ENCODE measurements at places on chromosomes 13 and 19.

DNA sequence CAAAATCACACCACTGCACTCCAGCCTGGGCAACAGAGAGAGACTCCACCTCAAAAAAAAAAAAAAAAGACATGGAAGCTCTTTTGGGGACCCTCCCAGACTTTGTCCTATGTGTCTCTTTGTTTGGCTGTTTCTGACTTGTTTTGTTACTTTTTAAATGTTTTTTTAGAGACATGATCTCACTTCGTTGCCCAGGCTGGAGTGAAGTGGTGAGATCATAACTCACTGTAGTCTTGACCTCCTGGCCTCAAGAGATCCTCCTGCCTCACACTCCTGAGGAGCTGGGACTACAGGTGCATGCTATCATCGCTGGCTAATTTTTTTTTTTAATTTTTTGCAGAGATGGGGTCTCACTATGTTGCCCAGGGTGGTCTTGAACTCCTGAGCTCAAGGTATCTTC is 16.4 kb upstream of the DPP9 start:
- no peak for DNase-seq

- DNase-seq, result no peak
Observed at GRCh38 chr13:112251930-112252585, 124.1 kb upstream of the SPACA7 start.

DNA sequence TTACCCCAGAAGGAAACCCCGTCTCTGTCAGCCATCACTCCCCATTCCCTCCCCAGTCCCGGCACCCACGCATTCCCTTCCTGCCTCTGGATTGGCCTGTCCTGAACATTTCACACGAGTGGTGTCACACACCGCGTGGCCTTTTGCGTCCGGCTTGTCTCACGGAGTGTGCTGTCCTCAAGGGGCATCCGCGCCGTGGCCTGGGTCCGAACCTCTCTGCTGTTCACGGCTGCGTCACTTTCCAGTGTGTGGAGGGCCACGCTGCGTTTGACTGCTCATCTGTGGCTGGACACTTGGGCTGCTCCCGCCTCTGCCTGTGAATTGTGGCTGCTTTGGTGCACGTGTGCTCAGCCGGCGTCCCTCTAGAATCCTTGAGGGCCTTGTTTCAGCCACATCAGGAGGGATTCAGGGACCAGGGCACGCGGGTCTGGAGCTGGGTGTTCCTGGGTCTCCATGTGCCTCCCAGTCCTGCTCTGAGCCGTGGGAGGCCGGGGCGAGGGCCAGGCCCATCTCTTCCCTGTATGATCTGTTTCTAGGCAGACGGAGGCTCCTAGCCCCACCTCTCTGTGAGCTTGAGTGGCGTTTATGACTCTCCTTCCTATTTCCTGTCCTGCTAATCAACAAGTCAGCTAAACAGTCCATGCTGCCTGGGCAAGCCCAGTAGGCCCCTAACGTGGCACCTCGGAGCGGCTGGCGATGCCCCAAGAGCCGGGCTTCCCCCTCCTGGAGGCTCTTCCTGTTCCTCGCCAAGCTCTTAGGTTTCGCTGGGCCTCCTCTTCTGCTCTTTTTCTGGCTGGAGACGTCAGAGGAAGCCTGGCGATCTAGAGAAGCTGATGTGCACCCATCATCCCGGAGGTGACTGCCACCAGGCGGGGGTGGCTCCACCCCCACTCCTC is 8.1 kb downstream of the STK11 start:
- peak; percentile 86 for DNase-seq

DNA sequence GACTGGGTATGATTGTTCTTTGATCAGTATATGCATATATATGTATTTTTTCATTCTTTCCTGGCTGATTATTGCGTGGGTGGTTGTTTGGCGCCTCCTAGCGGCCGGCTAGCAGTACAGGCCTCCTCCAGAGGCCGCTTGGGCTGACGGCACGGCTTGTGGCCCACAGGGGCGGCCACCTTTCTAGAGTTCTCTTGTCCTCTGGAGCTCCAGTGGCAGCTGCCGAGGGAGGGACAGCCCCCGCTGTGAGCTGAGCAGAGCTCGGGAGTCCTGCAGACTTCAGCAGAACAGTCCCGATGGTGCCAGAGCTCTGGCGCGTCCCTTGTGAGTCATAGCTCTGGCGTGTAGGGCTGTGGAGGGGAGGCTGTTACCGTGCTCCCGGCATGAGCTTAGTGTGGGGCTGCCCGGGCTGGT is 22.5 kb upstream of the ZNF429 start:
- DNase-seq, result no peak

GRCh38 chr19:54480051-54480450 is 7.0 kb upstream of the CDC42EP5 start:
- no peak for DNase-seq

DNA sequence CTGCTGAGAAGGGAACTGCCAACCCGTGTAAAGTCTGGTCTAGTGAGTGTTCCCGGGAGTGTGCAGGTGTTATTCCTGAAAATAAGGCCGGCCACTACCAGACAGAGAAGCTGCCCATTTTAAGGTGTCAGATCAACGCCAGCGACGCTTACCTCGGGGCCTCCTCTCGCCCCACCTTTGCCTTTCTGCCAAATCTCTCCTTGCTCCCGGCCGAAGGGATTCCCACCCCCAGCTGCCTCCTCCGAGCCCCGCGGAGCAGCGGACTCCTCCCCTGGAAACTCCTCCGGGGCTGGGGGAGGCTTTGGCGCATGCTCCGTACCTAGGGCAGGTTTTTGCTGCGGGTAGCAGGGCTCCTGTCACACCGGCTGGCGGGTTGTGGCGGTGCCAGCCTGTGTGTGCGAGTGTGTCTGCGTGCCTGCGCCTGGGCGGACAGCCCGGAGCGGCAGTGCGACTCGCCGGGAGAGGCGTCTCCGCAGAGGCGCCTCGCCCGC is at the start of gene HS6ST3:
Gene HS6ST3, plus strand, starts transcription at position 359 of the 491 bp plus-strand sequence.
- no peak for DNase-seq

- DNase-seq, result no peak
Observed at GRCh38 chr19:1457031-1457739, 7.3 kb downstream of the APC2 start.

- DNase-seq, result no peak
Observed at GRCh38 chr13:77863144-77863543, 55.5 kb downstream of the EDNRB start.

GRCh38 chr13:27583645-27584044 is 36.7 kb downstream of the LNX2 start:
- peak; percentile 38 for DNase-seq

DNA sequence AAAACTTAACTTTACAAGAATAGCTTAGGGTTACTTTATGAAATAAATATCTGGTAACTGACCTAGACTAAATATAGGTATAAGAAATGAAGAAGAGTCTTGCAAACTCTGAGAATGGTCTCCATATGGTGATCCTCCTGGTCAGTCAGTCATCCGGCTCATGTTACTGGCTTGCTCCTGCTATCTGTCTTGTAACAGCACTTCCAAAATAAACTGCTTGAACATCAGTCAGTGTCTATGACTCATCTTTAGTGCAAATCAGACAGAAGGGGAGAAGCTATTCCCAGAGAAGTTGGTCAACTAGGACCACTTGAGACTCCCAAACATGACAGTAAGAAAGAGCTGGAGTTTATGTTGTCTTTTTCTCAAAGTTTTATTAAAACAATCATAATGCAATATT is 1550.9 kb downstream of the PCDH9 start:
- DNase-seq, result no peak

GRCh38 chr13:40981949-40982348 is 37.2 kb downstream of the ELF1 start:
- DNase-seq, result no peak

All from kidney capillary endothelial cell (primary cell).